B cell (primary cell): ENCODE measurements at places on chromosomes 5 and 9.
A peak's percentile ranks its signal among the peaks of the same experiment; 100 is the strongest.

GRCh38 chr5:136030252-136030651 lies 1.5 kb downstream of the TGFBI start:
- no peak for DNase-seq

- no peak for DNase-seq
These were observed 359.5 kb downstream of the ADGRV1 start for GRCh38 chr5:90917928-90918668.

DNA sequence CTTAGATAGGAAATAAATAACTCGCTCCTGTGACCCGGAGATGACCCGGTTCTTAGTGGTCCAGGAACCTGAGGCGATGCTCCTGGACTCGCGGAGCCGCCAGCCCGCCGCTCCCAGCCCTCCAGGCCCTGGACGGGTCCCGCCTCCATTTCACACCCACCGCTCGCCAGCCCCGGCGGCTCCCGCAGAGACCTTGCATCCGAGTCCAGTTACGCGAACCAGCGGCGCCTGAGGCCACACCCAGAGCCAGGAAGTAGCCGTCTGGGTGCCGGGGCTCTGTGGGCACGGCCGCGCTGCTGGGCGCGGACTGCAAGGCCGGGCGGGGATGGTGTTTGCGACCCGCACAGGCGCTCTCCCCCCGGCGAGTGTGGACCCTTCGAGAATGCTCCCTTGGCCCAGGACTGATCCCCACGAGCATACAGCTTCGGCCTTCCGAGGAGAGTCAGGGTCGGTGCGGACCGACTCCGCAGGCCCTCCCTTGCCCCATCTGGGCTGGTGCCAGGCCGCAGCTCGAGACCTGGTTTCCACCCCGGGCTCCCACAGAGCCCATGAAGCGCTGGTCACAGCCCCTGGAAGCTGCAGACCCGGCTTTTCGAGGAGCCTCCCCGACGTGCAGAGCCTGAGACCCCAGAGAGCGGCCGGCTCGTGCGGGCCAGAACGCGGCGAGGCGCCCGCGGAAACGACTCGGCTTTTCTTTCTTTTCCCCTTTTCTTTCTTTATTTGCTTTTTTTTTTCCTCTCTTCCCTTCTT lies 5.2 kb upstream of the BARX1 start:
- peak; percentile 47 for DNase-seq

- no peak for DNase-seq
These were observed 1.4 kb downstream of the PTTG1 start for GRCh38 chr5:160423099-160423498.

DNA sequence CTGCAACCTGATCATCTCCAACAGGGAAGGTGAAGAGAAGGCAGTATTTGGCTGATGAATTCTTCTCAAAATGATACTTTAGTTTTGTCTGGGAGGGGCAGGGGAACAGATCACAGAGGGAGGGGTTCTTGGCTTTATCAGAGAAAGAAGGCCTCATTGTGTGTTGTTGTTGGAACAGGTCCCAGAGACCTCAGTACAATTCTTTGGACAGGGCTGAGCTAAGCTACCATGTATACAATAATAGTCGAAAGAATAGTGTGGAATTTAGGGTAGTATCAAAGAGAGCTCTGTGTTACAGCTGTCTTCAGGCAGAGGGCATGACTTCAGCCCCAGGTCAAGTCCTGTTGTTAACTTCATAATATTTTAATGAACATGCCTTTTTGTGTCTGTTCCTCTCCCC lies 39.9 kb downstream of the ARHGAP26 start:
- no peak for DNase-seq

DNA sequence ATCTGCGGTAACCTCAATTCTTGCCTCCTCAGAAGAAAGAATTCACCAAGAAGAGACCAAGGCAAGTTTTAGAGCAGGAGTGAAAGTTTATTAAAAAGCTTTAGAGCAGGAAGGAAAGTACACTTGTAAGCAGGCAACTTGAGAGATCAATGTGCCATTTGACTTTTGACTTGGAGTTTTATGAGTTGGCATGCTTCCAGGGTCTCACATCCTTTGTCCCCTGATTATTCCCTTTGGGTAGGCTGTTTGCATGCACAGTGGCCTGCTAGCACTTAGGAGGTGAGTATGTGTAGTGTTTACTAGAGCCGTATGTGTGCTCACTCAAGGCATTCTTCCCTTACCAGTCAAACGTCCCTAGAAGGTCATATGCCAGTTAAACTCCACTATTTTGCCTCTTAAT lies 111.0 kb upstream of the RAI14 start:
- no peak for DNase-seq

DNA sequence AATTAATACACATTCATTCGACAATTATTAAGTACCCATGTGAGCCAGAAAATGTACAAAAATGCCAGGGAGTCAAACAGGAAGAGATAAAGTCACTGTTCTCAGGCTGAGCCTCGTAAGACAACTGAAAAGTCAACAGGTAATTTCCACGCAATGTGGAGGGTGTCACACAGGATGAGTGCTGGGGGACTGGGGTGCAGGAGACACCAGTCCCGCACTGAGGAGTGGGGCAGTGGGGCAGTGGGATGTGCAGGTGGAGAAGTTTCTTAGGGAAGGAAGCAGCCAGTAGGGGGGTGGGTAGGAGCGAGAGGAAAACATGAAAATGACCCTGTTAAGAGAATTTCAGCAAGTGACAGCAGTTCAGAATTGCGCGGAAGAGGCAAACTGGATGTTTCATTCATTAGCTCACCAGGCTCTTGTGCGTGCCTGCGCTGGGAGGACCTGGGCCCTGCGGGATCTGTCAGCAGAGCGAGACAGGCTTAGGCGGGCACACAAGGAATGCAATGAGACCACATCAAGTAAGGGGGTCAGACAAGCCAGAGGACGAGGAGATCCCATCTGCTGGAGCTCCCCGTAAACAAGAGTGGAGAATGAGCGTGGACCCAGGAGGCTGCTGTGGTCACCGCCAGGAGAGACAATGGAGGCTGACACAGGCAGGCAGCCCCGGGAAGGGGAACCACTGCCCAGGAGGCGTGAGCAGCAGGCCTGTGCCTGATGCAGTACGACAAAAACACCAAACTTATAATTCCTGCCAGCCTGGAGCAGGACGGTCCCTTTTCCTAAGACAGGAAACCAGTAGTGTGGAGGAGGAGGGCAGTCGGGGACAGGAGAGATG lies 21.0 kb downstream of the CAMSAP1 start:
- no peak for DNase-seq

GRCh38 chr9:80763536-80763935 lies 925.8 kb downstream of the TLE1 start:
- DNase-seq = no peak

DNA sequence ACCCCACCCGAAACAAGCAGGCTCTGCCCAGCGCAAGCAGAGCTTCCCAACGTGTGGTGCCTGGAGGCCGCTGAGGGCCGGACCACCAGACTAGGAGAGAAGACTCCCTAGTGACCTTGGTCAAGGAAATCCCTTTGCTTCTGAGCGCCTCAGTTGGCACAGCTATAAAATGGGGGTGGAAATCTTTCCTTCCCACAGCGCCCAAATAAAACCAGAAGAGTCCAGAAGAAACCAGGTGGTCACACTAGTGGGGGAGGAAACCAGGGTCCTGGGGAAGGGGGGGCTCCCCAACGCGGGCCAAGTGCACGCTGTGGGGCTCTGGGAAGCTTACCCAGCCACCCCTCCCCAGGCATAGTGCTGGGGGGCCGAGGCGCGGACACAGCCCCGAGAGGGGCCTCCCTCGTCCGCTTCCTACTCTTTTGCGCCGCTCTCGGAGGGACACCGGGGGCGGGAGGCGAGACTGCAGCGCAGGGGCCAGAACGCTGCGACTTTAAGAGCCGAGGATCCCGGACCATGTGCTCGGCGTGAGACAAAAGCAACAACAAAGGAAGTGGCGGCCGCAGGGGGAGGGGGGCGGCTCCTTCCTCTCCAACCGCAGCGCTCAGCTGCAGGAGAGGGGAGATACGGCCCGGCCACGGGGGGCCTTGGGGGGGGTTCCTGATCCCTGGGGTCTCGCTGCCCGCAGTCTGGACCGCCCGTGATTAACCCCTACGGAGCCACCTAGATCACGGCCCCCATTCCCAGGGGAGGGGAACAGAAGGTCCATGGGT lies 885 bp downstream of the RNF44 start:
- peak; percentile 86 for DNase-seq

GRCh38 chr9:21943464-21943863 lies 50.7 kb downstream of the CDKN2A start:
- DNase-seq = no peak

DNA sequence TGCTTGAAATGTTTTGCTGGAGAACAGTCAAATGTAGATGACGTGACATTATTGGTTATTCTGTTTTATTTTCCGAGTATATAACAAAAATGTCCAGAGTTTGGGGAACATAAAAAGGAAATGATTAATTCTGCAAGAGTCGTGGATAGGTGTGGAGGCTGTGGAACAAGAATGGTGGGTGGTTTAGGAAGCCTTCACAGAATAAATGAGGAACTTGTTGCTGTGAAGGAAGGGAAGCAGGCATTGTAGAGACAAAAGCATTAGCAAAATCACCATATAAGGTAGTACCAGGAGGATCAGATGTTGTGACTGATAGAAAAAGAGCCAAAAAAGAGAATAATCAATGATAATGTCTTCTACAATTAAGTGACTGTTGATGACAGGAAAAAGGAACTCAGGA lies 66.2 kb upstream of the CNTLN start:
- DNase-seq = no peak

GRCh38 chr9:6142799-6143454 lies 72.7 kb upstream of the IL33 start:
- no peak for DNase-seq

DNA sequence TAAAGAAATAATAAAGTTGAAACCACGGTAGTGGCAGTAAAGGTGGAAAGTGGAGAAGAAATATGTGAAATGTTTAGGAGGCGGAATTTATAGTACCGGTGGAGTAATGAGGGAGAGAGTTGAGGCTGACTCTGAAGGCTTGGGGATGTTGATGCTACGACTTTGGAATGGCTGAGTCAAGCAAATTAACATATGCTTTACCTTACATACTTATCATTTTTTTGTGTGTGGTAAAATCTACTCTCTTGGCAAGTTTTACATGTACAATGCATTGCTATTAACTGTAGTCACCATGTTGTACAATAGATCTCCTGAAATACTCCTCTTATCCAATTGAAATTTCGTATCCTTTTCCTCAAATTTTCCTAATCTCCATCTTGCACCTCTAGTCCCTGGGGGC lies 179.0 kb downstream of the TAF11L14 start:
- DNase-seq = no peak

GRCh38 chr5:142110046-142110531 lies 1.5 kb downstream of the NDFIP1 start:
- peak; percentile 30 for DNase-seq

GRCh38 chr5:106907979-106908378 lies 762.8 kb downstream of the EFNA5 start:
- DNase-seq = no peak

GRCh38 chr5:17619354-17619753 lies 9.2 kb downstream of the TAF11L12 start:
- DNase-seq = no peak

DNA sequence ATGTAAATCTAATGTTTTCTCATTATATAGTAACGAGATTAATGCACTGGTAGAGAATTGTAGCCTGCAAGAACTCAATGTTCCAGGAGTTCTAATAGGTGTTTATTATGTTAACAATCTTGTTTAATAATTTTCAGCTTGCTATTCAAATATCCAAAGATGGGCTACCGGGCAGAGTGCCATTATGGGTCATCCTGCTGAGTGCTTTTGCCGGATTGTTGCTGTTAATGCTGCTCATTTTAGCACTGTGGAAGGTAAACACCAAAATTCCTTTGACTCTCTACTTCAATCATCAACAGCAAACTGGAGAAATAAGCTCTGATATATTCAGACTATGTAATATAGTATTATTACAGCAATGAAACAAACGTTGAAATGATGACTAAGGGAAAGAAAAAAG lies 41.9 kb upstream of the ITGA2 start:
- no peak for DNase-seq

- peak; percentile 13 for DNase-seq
These were observed 193.5 kb downstream of the RGS3 start for GRCh38 chr9:113656771-113657670.

DNA sequence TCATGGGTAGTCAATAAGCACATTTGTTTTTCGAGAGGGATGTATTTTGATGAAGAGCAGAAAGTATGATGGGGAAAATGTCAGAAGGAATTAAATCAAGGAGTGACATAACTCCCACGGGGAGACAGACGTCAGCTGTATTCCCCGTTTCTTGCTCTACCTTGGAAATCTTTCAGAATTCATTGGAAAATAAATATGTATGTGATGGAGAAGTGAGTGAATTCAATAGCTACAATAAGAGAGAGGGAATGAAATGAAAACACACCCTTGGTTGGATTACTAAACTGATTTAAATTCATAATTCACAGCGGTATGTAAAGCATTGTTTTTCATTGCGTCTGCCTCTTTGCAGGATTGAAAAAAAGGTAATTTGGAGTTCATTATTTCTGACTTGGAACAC lies 209.7 kb upstream of the KLF4 start:
- no peak for DNase-seq

DNA sequence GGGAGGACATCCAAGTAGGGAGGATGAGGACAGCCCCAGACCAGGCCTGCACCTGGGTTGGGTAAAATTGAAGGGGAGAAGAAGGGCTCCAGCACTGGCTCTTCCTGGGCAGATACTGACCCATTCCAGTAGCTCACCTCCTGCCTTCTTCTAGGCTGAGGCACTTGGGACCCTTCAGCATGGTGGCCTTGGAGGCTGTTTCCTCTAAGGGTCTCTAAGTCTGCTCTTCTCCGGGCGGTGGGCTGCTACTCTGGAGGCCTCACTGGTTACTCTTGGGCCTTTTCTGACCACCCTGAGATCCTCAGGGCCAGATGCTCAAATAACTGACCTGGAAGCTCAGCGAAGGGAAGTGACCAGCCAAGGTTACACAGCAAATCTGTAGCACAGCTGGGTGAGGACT lies 2.8 kb upstream of the TIFAB start:
- DNase-seq = no peak

DNA sequence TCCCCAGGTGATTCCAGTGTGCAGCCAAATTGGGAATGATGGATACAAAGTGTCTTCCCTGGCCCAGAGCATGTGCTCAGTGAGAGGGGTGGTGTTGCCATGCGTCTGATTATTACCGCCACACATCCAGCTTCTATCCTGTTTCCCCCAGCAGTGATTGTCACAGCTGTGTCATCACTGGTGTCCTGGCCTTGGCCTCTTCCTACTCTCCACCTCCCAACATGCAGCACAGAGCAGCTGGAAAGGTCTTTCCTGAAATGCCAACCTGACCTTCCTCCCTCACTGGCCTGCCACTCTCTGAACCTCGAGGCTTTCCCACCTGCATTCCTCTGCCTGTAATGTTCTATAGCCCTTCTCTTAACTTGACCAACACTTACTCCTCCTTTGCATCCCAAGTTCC lies 60.0 kb downstream of the TMOD1 start:
- DNase-seq = no peak

- no peak for DNase-seq
These were observed 1550.1 kb downstream of the MAT2B start for GRCh38 chr5:165055476-165055875.
